Stimulated activated CD8-positive, alpha-beta memory T cell treated with anti-CD3 and anti-CD28 coated beads, Interleukin-4, amount 100 ng/mL, for 1 hour (primary cell): ENCODE measurements at places on chromosomes 12 and 14.

DNA sequence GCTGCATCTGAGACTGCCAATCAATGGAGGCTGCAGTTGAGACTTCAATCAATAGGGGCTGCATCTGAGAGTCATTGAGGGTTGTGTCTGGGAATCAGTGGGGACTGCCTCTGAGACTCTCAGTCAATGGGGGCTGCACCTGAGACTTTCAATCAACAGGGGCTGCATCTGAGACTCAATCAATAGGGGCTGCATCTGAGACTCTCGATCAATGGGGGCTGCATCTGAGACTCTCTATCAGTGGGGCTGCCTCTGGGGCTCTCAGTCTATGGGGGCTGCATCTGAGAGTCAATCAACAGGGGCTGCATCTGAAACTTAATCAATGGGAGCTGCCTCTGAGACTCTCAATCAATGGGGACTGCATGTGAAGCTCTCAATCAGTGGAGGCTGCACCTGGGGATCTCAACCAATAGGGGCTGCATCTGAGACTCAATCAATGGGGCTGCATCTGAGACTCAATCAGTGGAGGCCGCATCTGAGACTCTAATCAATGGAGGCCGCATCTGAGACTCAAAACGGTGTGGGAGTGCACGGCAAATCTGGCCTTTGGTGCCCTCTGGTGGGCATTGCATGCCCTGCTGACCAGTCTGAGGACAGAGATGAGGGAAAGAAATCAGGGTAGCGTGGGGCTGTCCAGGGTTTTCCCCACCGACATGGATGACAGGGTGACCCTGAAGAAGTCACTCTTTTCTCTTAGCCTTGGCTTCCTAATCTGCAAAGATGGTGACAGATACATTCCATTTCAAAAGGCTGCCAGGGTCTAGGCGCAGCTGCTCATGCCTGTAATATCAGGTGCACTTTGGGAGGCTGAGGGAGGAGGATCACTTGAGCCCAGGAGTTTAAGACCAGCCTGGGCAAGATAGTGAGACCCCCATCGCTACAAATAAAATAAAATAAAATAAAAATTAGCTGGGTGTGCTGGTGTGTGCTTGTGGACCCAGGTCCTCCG lies 41.3 kb upstream of the EIF5 start:
- DNase-seq, result peak; percentile 36

DNA sequence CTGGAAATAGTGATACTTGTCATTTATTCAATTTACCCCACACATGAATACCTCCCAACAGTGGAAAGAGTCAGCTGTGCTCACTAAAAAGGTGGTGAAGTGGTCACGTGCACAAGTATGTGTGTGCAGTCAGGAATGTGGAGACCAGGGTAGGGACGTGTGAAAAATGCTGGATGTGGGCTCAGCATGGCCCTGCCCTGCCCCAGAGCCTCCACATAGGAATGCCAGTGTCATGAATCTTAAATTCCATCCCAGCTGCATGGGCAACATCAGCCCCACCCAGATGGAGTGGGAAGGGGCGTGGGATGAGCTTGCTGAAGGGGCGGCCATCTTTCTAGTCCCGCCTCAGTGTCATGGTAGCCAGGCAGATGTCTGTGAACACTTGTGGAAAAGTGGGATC lies 87.7 kb downstream of the C12orf75 start:
- DNase-seq, result no peak

DNA sequence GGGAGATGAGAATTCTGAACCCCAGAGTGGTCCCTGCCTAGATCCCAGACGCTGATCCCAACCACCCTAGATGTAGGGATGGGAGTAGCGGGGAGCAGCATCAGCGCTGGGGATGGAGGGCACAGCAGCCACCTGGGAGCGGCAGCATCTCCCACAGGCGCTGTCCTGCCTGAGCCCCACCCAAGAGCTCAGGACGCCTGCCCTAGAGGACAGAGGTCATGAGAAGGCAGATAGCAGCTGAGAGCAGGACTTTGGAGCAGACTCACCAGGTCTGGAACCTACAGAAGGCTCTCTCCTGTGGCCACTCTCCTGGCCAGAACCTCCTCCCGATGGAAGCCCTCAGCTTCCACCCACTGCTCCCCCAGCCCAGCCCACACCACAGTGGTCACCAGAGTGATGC lies 7.2 kb downstream of the CCDC85C start:
- DNase-seq, result no peak

- no peak for DNase-seq
These were observed 20.3 kb upstream of the EIF5 start for GRCh38 chr14:103313704-103314103.

DNA sequence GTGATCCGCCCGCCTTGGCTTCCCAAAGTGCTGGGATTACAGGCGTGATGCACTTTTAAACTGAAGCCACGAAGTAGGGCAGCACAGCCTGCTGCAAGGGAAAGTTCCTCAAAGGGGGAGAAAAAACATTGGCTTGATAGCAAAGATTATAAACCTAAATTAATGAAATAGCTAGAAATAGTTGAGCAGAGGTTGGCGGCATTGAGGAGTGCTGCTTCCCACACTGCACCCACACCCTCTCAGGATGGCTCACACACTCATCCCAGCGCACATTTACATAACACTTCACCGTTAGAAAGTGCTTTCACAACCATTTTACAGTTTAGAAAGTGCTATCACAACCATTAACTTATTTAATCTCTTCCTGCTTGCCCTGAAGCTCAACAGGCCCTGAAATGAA lies 44.4 kb upstream of the TCL1A start:
- no peak for DNase-seq
